Fibroblast of villous mesenchyme (primary cell): ENCODE measurements at places on chromosomes 4 and X. TPM values are rescaled to one million over a fixed set of nuclear protein-coding genes. Genes with fewer than 3 reads are reported as not detected.

Gene HAND2
- 45.4 and 71.7 TPM in 2 replicates for total RNA-seq

- no peak for DNase-seq
These were observed 13.1 kb upstream of the PARM1 start for GRCh38 chr4:74919783-74920182.

- no peak for DNase-seq
These were observed 168.7 kb upstream of the GALNTL6 start for GRCh38 chr4:171644430-171645057.

GRCh38 chr4:46370531-46370930, 19.4 kb downstream of the GABRA2 start:
- no peak for DNase-seq

- no peak for DNase-seq
These were observed 138.4 kb upstream of the HCCS start for GRCh38 chrX:10972706-10973105.

- peak; percentile 33 for DNase-seq
These were observed 27.6 kb downstream of the ARFIP1 start for GRCh38 chr4:152807294-152807829.
